ENCODE measurements at places on chromosomes 5 and 9.

DNA sequence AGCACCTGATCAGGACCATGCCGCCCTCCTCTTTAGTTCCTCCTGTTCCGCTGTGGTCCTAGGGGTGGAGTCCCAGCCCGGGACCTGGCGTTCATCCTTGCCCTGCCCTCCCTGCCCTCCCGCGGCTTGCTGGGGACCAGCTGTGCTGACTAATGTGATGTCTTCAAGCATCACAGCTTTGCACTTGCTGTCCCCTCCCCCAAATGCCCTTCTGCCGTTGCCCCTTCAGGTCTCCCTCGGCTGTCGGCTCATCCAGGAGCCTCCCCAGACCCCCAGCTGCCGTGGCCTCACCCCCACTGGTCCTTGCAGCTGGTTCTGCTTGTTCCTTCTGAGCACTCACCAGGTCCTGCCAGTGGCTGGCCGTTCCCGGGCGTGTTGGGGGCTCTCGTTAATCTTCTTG is 19.9 kb downstream of the RXRA start:
- DNase-seq, result no peak

GRCh38 chr5:125033602-125034001 is 287.2 kb upstream of the ZNF608 start:
- no peak for DNase-seq

DNA sequence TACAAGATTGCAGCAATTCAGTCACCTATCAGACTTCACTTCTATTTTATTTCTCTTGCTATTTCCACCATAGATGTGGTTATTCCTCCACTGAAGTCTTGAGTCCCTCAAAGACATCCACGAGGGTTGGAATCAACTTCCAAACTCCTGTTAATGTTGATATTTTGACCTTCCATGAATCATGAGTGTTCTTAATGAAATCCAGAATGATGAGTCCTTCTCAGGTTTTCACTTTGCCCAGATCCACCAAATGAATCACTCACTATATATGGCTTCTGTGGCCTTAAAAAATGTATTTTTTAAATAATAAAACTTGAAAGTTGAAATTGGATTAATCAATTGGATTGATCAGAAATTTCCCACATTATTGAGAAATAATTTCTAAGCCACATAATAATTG is 1821.0 kb downstream of the EFNA5 start:
- no peak for DNase-seq

- no peak for DNase-seq
These were observed 54.3 kb downstream of the NR6A1 start for GRCh38 chr9:124716808-124717207.

- no peak for DNase-seq
These were observed 763 bp upstream of the IRX2 start for GRCh38 chr5:2752059-2752820.

GRCh38 chr5:82704381-82704780 is 372.8 kb downstream of the TMEM167A start:
- no peak for DNase-seq

- DNase-seq, result no peak
These were observed 74.7 kb upstream of the SPTLC1 start for GRCh38 chr9:92189782-92190535.

DNA sequence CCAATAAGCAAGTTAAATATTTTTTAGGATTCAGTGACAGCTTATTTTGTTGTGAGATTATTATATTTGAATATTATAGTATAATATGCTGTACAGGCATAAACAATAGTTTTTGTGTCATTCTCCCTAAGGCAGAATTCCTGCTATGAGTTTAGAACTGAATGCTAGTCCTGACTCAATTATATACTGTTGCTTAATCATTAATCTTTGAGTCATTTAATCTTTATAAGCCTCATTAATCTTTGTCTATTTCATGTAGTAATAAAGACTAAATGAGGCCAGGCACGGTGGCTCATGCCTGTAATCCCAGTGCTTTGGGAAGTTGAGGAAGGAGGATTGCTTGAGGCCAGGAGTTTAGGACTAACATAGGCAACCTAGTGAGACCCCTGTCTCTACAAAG is 3.6 kb upstream of the DCP2 start:
- DNase-seq, result no peak

DNA sequence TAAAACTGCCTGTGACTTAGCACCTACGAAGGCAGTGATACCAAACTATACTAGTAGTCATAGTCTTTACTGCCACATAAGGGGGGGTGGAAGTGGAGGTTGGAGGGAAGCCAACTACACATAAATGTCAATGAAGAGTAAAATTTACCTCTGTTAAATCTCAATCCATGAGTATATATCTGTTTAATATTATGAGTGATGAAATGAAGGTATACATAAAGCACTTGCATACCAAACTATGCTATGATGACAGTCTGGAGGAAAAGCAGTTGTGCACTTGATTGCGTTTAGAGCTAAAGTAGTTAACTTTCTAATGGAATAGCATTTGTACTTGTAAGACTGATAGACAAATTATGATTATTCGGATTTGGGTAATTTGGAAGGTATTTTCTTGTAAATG is 129.2 kb upstream of the POU5F2 start:
- no peak for DNase-seq

DNA sequence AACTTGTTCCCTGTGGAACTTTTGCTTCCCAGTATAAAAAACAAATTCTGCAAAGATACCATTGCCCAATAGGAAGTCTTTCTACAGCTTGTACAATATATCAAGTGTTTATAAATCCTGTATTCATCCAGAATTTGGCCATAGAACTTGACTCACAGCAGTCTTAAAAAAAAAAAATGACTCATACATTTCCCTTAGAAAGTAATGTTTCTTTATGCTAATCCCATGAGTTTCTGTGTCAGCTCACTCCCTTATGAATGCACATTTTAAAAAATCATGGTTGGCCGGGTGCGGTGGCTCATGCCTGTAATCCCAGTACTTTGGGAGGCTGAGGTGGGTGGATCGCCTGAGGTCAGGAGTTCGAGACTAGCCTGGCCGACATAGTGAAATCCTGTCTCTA is 89.3 kb upstream of the DMRT1 start:
- DNase-seq, result no peak

GRCh38 chr9:130607640-130608420 is 28.5 kb downstream of the FUBP3 start:
- DNase-seq, result no peak

- DNase-seq, result no peak
These were observed 273.2 kb upstream of the PAPPA start for GRCh38 chr9:115880221-115880885.

GRCh38 chr5:93073547-93073946 is 507.5 kb downstream of the NR2F1-AS1 start:
- no peak for DNase-seq
